ENCODE measurements at places on chromosomes 6 and 20.

DNA sequence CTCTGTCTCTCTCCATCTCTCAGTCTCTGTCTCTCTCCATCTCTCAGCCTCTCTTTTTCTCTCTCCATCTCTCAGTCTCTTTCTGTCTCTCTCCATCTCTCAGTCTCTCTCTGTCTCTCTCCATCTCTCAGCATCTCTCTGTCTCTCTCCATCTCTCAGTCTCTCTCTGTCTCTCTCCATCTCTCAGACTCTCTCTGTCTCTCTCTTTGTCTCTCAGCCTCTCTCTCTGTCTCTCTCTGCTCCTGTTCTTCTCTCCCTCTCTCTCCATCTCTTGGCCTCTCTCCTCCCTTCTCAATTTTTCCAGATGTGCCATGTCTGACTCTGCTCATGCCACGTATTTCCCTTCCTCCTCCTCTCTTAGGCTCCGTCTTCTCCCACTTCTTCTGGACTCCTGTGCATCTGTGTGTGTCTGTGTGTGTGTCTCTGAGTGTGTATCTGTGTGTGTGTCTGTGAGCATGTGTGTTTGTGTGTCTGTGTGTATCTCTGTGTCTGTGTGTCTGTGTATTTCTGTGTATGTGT, 72.7 kb downstream of the SRC start:
- DNase-seq: no peak

GRCh38 chr6:133610971-133611370, 277.9 kb upstream of the TCF21 start:
- DNase-seq: no peak

DNA sequence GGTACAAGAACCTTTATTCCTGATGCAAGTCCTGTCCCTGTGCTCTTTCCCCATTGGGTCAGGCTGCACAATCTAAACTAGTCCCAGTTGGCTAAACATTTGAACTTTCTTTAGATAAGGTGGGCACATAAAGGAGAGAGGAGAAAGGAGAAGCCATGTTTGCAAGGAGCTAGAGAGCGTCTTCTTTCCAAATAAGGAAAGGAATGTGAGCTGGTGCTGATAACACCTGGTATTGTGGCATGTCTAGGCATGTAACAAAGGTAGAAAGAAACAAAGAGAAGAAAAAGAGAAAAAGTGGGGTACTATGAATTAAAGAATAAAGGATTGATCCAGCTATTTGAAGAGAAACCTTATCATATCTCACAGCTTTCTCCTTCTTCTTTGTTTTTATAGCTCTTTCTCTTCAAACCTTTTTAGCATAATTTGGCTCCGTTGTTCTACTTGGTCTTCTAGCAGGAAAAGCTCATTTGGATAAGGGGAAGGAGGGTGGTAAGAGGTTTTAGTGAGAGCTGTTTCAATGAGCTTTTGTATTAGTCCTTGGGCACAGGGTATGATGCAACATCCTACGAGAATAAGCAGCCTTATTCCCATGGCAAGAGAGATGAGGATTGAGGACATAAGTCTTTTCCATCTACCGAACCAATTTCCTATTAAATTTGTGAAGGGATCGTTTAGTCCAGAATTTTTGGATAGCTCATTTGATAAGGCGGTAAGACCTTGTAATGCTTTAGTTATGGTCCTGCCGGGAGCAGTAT, 415.5 kb upstream of the MAN1A1 start:
- DNase-seq: no peak

GRCh38 chr20:8161264-8162071, 29.4 kb downstream of the PLCB1 start:
- DNase-seq: no peak

DNA sequence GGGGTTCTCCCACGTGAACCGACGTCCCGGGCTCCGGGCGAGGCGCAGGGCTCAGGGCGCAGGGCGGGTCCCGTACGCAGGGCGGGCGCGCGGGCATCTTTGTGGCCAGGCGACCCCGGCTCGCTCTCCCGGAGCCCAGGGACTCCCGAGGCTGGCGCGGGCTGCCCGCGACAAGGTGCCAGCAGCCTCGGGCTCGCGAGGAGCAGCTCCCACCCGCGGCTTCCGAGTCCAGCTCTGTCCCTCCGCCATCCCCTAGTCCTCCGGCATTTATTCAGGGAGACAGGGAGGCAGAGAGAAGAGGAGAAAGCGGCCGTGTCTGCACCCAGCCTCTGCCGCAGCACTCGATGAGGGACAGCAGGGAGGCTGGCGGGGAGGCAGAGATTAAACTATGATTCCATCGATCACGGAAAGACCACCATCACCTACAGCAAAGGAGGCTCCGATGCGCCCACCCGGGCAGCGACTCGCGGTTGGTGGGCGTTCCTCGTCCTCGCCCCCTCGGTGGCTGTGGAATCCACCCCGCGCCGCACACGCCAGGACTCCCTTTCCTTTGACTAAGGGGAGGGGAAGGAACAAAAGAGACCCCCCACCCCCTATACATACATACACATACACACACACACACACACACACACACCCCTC, 1.1 kb downstream of the RGS17 start:
- DNase-seq: no peak

- no peak for DNase-seq
These were observed 238.7 kb downstream of the TRDN start for GRCh38 chr6:123398072-123398471.

DNA sequence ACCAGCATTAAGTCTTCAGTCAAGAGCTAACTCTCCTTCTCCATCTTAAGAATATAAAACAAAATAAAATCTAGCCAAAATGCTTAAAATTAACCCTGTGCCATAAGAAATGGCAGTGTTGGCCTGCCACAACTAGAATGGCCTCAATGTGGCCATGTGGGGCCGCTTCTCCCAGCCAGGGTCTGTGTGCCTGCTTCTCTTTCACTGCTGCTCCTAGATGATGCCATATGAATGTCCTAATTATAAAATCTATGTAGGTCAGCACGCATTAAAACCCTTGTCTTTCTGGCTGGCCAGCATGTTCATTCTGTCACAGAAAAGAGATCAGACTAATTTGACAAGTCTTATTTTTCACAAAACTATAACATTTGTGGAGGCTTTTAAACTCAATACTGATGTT, 102.6 kb downstream of the C6orf118 start:
- DNase-seq: no peak

- DNase-seq: no peak
These were observed 314.7 kb downstream of the PAX1 start for GRCh38 chr20:22020201-22020600.

DNA sequence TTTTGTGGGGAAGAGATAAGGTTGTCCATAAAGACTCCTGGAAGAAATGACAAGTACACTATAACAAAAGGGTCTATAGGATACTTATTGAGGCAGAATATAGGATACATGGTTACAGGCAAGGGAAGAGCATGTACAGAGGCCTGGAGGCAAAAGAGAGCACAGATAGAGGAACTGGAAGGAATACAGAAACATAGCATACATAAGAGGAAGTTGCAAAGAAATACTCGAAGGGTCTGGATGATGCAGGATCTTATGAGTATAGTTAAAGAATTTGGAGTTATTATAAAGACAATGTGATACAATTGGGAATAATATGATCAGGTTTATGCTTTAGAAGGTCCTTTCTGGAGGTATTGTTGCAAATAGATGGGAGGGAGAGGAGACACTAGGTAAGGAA, 592.7 kb upstream of the POU3F2 start:
- DNase-seq: no peak

DNA sequence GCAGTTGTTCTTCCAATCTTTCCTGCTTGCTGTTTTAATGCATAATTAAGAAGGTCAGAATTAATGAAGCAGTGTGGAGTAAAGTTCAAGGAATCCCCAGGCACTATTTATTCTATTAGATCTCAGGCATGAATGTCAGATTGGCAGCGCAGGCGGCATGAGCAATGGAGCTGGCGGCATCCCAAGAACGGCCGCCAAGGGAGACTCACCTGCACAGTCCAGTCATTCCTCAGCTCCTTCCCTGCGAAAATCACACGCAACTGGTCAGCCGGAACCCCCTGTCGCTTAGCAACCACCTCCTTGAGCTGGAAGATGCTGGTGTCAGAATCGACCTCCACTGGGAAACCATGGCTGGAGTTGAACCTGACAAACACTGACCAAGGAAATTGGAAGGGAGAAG, 284.5 kb downstream of the PRKN start:
- DNase-seq: no peak

- DNase-seq: no peak
These were observed 11.2 kb downstream of the BCL2L1 start for GRCh38 chr20:31711179-31712111.

GRCh38 chr20:3652221-3652620, 11.0 kb downstream of the GFRA4 start:
- no peak for DNase-seq

- DNase-seq: no peak
These were observed 41.0 kb upstream of the RPS6KA2 start for GRCh38 chr6:166667796-166668610.

DNA sequence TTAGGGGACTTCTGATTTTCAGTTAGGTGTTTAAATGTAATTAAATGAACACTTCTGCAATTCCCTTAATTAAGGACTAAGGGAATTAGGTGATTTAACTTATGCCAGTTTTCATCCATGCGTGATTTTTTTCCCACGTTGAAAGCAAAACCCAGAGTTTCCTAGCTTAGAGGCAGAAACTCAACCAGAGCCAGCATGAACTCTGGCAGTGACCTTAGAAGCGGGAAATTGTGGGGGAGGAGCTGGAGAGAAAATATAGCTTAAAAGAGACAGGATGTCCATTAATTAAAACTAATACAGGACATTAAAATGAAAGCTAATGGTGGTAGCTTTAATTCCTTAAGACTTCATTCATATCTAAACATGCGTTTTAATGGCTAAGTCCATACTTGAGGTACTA, 41.6 kb downstream of the IYD start:
- no peak for DNase-seq

GRCh38 chr20:47922269-47922668, 137.0 kb upstream of the SULF2 start:
- DNase-seq: no peak

DNA sequence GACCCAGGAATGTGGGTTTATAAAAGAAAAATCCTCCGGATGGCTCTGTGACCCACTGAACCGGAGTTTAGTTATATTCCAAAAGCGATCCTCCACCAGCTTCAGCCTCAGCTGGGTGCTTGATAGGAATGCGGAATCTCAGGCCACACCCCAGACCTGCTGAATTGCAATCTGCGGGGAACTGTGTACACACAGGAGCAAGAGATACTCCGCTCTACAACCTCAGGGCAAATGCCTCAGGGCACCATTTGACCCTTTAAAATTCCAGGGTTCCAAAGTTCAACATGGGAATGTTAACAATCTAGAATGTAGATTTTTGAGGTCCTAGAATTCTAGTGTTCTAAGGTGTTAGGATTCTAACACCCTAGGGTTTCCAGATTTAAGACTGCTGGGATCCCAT, 10.8 kb downstream of the BPIFA2 start:
- DNase-seq: no peak

DNA sequence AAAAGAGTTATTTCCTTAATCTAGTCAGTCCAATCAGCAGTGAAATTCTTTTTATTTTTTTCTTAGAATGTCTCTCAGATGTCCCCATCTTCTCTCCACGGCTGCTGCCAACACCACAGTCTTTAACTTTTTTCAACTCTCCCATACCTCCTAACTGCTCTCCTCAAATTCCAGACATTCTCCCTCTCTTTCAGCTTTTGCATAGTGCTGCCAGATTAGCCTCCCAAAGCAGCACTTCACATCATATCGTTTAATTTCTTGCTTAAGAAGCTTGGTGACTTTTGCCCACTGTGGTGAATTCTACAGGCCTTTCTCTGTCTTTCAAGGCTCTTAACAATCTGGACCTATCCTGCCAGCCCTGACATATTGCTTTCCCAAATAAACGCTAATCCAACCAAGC, 233.4 kb downstream of the UST start:
- no peak for DNase-seq

GRCh38 chr6:13495112-13495776, 7.8 kb upstream of the GFOD1 start:
- DNase-seq: no peak

DNA sequence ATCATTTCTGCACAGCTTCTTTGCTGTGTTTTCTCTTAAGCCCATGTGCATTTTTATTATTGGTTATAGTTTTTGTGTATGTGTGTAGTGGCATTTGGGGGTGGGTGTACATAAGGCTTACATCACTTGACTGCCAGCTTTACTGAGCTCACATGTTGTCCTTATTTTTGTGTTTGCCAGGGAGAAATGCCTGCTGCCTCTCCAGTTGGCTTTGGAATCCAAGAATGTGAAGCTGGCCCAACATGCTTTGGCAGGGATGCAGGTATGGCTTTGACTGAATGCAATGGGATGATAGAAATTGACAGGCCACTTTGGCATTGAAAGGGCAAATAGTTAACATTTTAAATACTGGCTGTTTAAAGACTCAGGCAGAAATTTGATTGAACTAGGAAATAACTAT, 11.4 kb downstream of the PBOV1 start:
- DNase-seq: no peak

GRCh38 chr20:8220716-8221115, 88.7 kb downstream of the PLCB1 start:
- DNase-seq: no peak

DNA sequence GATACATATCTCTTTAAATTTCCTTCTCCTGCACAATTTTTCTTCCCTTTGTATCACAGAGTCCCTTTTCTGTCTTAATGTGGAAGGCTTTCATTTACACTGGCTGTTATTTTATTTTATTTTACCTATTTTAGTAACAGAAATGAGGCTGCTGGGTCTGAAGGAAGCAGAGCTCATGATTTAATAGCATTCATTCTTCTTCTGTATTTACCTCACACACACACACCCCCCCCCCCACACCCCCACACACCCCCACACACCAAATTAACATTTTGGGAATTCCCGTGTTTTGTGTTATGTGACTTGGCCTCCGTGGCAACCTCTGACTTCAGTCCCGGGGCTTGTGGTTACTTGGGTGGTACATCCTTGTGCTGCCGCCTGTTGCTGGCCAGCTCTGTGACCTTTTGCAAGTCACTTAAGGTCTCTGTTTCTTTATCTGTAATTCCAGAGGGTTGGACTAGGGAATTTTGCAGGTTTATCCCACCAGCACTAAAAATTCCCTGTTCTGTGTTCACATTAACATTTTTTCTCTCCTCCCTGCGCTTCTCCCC, 108.8 kb downstream of the TIAM2 start:
- no peak for DNase-seq

- no peak for DNase-seq
These were observed 97.3 kb upstream of the CHD6 start for GRCh38 chr20:41715526-41715925.

DNA sequence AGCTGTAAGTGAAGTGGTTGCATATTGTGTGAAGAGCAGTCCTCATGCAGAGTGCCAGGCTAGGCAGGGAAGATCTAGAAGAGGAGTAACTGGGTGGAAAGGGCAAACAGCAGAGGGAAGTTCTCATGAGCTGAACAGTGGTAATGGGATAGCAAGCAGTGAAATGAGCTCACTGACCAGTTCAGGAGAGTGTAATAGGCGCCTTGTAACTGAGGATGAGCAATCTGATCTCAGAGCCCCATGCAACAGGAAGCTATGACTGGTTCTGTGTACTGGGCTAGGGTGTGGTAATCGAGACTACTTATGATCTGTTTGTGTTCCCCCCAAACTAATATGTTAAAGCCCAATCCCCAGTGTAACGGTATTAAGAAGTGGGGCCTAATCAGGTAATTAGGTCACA, 98.6 kb downstream of the RFX6 start:
- DNase-seq: no peak
